ENCODE measurements at places on chromosomes 7 and 10.

- DNase-seq, result no peak
These were observed 461.5 kb upstream of the GHITM start for GRCh38 chr10:83677795-83678194.

DNA sequence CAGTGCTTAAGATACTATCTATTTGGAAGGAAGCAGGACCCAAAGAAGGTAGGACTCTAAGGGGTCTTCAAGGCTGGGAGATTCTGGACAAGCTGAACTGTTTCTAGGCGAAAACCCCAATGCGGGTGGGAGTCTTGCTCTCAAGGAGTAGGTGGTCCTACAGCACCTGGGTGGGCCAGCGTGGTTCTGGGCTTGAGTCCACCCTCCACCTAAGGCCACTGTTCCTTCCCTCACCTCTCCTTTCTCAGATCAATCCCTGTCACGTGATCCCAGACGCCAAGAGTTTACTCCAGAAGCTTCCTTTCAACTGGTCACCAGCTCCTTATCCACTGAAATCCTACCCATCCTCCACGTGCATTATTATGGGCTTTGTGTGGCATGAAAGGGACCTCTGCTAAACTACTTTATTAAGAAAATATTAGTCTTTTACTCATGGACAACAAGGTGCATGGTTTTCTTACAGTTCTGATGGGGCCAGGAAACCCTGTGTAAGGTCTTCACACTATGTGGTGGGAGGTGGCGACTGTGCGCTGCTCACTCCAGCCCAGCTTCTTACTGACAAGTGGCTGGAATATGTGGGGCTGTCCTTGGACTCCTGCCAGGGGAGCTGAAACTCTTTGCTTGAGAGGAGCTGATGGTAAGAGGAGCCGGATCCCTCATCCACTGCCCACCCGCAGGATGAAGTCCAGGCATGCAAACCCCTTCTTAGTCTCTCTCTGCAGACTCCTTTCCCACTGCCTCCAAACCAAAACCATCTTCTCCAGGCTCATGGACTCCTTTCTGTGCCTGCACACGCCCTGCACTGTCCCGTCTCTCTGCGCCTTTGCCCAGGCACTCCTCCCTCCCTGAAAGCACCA is 1.6 kb downstream of the ZNF746 start:
- no peak for DNase-seq

GRCh38 chr7:93046641-93047040 is 71.1 kb downstream of the SAMD9 start:
- DNase-seq, result no peak

DNA sequence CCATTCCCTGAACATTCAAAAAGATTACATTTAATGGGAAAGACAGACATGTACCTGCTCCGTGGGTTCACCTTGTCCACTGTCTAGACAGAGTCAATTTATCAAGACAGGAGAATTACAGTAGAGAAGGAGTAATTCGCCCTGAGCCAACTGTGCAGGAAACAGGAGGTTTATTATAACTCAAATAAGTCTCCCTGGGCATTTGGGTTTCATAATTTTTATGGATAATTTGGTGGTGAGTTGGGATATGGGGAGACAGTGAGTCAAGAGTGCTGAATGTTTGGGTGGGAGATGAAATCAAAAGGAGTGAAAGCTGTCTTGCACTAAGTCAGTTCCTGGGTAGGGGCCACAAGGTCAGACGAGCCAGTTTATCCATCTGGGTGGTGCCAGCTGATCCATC is 165.9 kb upstream of the NAMPT start:
- no peak for DNase-seq

GRCh38 chr10:123309731-123310130 is 155.5 kb downstream of the BUB3 start:
- DNase-seq, result no peak

All from activated CD4-positive, alpha-beta T cell treated with anti-CD3 and anti-CD28 coated beads for 1 hour (primary cell).